ENCODE measurements at places on chromosomes 4 and X.

DNA sequence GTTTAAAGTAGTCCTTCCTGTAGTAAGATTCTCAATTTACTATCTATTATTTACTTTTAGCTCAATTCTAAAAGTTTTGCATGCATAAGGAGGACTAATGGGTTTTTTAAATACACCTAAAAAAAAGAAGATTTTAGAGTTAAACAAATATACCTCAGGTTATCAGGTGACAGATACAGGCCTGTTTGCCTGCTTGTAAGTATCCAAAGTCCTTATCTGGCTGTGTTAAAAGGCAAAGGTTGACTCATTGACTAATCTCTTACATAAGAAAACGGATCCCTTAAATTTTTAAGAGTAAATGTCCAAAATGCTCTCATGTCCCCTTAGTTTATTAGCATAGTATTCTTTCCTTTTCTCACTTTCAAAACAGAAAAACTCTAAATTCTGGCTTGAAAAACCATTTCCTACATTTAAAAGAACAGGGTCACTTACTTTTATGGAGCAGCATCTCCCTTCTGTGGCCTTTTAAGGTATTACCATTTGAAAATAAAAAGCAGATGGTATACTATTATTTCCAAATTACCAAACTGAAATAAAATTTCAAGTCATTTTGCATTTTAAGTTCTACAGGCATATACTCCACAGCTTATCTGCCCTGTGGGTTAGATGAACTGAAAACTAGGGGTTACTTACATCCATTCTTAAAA lies 4.5 kb downstream of the CBR4 start:
- DNase-seq: no peak

GRCh38 chr4:1593881-1594345 lies 90.2 kb downstream of the FAM53A start:
- DNase-seq: no peak

GRCh38 chr4:41512596-41512995 lies 25.4 kb upstream of the LIMCH1 start:
- DNase-seq: no peak

DNA sequence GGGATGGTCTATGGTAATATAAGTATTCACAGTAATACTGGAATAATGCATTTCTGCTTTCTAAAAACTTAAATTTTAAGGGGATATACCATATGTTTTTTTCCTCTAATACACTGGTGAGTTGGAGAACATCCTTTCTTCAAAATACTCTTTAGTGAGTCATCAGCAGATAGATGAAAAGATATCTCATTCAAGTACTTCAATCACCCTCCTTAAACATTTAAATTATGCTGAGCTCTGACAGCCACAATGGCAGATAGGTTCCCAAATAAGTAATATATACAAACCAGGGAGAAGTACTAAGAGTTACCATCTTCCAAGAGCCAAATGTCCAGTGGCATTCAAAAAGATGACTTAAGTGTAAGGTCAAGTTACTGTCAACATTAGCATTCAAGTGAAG lies 52.2 kb downstream of the AMMECR1 start:
- no peak for DNase-seq

GRCh38 chr4:52915730-52916300 lies 53.7 kb downstream of the RASL11B start:
- no peak for DNase-seq

DNA sequence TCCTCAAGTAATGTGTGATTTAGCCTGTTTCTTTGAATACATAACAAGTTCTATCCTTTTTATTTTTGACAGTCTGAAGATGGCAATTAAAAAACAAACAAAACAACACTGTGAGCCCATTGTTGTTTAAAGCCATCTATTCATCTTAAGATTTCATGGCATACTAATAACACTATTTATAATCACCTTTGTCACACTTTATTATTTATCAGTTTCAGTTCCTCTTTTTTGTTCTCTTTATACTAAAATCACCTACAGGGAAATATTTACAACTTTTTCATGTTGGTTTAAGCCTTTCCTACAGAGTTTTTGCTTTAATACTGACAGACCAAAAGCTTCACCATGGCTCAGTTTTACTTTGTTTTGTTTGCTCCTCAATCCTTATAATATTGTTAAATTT lies 247.4 kb upstream of the CTSO start:
- DNase-seq: no peak

- peak; percentile 98 for DNase-seq
These were observed 475.7 kb upstream of the SLIT2 start for GRCh38 chr4:19776021-19776459.

DNA sequence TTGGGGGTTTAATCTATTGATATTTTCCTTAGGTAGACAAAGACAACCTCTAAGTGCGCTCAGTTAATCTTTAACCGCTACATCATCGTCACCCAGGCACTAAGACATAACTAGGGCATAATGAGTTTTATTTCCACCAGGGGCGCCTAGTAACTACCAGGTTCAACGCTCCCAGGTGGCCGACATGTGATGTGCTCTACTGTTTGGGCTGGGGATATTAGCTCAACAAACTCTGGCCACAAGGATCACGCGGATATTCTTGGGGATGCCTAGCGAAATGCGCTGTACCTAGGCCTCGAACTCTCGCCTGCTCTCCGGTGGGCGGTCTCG lies 915 bp upstream of the RAB33B start:
- peak; percentile 71 for DNase-seq

DNA sequence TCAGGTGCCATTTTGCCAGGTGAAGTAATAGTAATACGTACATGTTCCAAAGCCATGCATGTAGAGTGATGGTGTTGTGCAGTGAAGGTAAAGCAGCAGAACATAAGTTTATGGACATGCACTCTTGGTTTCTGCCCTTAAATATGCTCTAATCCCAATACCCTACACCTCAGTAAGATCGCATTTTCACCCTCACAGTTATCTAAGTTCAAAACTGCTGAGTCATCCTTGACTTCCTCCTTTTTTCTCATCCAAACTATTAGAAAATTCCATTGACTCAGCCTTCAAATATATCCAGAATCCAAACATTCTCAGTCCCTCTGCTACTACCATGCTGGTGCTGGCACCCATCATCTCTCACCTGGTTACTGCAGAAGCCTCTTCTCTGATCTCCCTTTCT lies 652.9 kb upstream of the IGFBP7 start:
- no peak for DNase-seq

DNA sequence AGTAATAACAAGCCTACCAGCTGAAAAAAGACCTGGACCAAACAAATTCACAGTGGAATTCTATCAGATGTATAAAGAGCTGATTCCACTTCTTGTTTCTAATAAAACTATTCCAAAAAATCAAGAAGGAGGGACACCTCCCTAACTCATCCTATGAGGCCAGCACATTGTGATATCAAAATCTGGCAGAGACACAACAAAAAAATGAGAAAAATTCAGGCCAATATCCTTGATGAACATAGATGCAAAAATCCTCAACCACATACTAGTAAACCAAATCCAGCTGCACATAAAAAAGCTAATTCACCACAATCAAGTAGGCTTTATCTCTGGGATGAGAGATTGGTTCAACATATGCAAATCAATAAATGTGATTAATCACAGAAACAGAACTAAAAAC lies 147.9 kb upstream of the NEIL3 start:
- no peak for DNase-seq

GRCh38 chr4:137966504-137966903 lies 275.6 kb downstream of the SLC7A11 start:
- DNase-seq: no peak

GRCh38 chr4:159252491-159252890 lies 149.6 kb downstream of the RAPGEF2 start:
- DNase-seq: no peak

GRCh38 chr4:76526585-76526990 lies 91.6 kb downstream of the SHROOM3 start:
- peak; percentile 67 for DNase-seq

DNA sequence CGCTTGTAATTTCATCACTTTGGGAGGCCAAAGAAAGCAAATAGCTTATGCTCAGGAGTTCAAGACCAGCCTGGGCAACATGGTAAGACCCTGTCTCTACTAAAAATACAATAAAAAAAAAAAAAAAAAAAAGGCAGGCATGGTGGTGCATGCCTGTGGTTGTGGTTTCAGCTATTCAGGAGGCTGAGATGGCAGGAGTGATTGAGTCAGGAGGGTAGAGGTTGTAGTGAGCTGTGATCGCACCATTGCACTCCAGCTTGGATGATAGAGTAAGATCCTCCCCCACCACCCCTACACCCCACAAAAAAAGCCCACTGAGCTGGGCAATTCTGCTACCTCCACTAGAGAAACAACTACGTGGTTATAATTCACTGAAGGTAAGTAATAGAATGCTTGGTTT lies 118.8 kb upstream of the PCDH18 start:
- no peak for DNase-seq

GRCh38 chr4:80219301-80220025 lies 22.2 kb downstream of the PRDM8 start:
- no peak for DNase-seq

DNA sequence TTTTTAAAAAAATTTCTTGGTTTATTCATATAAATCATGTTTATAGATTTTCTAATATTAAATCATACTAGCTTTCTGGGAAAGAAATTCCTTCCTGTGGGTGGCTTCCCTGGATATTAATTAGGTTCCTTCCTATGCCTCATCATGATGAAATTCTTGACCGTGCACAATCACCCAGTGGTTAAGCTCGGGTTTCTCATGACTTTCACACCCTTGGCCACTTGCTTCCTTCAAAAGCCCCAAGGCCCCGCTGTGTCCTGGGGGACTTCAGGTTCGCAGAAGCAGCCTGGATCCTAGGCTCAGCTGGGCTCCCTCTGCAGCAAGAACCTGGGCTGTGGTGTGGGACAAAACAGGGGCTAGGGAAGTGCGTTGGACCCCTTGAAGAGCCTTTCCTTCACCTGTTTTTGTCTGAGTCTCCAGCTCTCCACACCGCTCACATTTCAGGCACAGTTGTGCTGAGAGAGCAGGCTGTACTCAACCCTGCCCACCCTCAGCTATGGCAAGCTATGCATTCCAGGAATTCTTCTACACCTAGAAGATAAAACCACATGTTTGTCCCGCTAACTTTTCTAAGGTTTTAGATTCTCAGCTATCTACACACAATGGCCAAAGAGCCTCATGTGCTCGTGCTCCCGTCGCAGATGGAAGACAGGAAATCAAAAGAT lies 48.9 kb upstream of the TMSB15B start:
- DNase-seq: no peak

GRCh38 chr4:12576409-12576808 lies 907.7 kb downstream of the RAB28 start:
- no peak for DNase-seq

- DNase-seq: no peak
These were observed 8.5 kb downstream of the SORCS2 start for GRCh38 chr4:7200801-7201200.

DNA sequence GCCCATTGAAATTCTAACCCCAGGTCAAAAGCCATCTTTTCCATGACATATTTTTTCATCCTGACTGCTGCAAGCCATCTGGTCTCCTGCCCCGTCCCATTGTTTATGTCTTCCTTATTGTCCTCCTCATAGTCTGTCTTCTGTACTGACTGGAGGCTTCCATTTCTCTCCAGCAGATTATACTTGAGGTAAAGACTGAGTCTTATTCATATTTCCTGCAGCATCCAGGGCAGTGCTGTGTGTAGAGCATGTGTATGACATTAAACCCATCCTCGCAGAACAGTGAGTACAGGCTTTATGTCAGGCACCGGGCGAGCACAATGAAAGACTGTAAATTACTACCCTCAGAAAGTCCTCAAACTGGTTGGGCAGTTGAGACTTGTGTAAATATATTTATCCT lies 275.1 kb downstream of the C4orf33 start:
- DNase-seq: no peak

DNA sequence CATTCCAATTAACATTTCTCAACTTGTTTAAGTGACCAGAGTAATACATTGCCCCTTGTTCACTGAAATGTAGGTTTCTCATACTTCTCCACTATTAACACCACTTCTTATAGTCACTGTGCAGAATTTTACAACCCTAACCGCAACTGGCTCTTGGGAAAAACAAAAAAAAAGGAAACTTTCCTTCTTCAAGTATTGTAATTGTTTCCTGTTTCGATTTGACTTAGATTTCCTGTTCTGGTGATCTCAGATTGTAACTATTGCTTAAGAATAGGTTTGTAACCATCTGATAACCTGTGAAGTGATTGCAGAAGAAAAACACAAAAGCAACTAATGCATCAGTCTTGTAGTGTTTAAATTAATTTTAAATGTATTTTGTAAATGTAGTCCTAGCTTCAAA lies 594.7 kb upstream of the GALNT7 start:
- no peak for DNase-seq

DNA sequence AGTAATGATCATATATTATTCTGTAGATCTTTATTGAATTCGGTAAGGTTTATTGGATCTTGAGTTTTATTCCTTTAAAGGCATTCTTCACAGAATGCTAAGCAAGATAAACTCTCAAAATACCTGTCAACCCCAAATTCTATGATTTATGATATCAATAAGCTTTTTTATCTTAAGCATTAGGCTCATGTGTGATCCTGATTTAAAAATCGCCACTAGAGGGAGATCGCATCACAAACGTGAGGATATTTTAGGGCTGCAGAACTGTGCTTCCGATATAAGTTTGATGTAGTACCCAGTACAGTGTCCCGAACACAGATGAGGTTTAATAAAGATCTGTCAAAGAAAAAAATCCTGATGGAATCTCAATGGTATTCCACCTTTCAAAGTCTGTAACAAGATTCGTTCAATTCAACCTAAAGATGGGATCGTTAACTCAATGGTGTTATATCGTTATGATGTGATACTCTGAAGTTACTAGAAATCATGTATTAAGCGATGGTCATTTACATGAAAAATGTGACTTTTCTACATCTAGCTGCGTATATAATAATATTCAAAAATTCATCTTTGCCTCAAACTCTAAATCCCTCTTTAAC lies 169.0 kb downstream of the CORIN start:
- no peak for DNase-seq

- no peak for DNase-seq
These were observed 579.6 kb downstream of the NLGN4X start for GRCh38 chrX:5648941-5649568.

DNA sequence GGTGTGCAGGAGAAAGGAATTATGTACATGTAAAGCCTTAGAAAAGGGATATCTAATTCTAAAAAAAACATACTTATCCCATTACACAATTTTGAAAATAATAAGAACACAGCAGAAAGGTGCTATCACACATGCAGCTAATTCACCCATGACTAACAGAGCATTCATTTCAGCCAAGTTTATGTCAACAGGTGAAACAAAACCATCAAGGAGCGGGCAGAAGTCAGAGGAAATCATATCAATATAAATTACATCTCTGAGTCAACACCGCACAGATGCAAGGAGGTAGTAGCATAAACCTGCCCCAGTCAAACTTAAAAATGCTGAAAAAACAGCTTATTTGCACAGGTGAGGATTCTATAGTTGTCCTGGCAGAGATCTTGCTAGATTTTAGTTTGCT lies 197.9 kb downstream of the PRDM5 start:
- DNase-seq: no peak

DNA sequence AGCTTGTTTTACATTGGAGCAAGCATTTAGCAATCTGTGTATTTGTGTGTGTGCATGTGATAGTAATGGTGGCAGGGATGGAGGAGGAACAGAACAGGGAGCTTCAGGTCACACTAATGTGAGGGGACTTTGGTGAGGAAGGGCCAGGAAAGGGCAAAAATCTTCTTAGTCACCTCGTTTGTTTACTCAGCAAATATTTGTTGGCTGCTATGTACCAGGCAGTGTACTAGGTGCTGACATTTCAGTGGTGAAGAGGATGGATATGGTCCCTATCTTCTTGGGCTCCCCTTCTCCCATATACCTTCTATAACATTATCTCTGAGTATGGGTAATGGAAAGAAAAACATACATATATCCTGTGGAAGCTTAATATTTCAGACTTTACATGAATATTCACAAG lies 48.5 kb upstream of the HDAC8 start:
- DNase-seq: no peak

All from epithelial cell of proximal tubule (primary cell).